ENCODE measurements at places on chromosomes 2 and 18.

GRCh38 chr2:155145758-155146229 is 447.3 kb downstream of the KCNJ3 start:
- DNase-seq, result no peak

DNA sequence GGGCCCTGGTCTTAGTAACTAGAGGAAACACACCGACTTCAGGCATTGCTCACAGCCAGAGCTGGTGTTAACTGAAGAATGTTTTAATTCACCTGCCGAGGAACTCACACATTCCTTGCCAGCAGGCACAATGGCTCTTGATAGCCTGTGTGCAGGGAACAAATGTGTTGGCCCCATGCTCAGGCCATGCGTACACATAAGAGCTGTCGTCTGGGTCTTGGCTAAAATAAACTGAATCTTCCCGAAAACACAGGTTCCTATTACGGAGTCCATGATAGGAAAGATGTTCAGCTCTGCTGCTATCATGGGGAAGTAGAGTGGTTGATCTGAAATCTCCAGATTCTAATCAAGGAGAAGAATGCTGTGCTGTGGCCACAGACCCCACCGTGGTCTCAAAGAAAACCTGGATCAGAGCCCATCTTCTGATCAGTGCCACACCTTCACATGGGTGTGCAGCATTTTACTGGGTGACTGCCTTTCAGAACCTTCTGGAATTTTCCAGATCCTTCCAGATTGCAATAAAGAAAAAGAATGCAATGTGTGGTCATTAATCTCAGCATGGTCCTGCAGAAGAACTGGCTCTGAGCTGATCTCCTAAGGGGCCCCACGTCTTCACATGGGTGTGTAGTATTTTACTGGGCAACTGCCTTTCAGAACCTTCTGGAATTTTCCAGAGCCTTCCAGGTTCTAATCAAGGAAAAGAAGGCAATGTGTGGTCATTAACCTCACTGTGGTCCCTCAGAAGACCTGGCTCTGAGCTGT is 17.2 kb downstream of the MBP start:
- no peak for DNase-seq

DNA sequence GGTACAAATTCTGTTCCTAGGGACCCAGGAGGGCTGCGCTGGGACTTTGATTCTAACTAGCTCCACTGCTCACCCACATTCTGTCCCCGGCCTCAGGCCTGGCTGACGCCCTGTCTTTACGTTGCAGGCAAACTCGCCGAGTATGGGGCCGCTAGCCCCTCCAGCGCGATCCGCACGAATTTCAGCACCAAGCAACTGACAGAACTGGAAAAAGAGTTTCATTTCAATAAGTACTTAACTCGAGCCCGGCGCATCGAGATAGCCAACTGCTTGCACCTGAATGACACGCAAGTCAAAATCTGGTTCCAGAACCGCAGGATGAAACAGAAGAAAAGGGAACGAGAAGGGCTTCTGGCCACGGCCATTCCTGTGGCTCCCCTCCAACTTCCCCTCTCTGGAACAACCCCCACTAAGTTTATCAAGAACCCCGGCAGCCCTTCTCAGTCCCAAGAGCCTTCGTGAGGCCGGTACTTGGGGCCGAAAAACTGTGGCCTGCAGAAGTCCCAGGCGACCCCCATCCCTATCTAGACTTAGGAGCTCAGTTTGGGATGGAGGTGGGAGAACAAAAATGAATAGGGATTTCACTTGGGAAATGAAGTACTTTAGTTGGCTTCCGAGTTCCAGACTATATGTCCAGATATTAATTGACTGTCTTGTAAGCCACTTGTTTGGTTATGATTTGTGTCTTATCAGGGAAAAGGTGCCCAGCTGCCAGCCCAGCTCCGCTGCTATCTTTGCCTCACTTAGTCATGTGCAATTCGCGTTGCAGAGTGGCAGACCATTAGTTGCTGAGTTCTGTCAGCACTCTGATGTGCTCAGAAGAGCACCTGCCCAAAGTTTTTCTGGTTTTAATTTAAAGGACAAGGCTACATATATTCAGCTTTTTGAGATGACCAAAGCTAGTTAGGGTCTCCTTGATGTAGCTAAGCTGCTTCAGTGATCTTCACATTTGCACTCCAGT is 1.5 kb downstream of the HOXD1 start:
- DNase-seq, result no peak

- no peak for DNase-seq
Measured at GRCh38 chr2:62055724-62056336, 140.1 kb upstream of the B3GNT2 start.

DNA sequence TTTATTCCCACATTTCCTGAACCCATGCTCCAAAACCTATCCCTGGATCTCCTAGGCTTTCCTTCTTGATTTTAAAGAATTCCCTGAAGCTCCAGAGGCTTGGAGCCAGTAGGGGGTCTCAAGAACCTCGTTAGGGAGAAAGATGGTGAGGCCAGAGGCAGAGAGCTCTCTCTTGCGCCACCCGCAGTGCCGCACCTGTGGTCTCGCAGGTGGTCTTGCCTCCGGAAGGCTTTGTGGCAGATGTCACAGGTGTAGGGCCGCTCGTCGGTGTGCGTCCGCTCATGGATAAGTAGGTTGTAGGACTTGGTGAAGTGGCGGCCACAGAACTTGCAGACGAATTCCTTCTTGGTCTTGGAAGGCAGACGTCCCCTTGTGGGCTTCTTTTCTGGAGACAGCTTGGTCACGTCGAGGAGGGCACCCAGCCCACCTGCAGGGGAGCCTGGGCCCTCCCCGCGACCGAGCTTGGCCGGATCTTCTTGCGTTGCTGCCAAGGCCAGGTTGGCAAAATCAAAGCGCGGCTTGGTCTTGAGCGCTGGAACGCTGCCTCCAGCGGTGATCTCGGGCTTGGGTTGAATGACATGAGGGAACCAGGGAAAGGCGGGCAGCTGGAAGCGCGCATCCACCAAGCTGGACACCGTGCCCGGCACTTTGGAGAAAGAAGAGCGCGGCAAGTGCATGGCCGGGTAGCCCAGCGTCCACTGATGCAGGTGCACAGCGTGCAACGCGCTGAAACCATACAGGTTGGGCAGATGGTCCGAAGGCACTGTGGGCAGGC is 5.3 kb downstream of the OSR1 start:
- no peak for DNase-seq

- DNase-seq, result no peak
Measured at GRCh38 chr18:46588971-46589660, 67.9 kb downstream of the LOXHD1 start.

- peak; percentile 24 for DNase-seq
Measured at GRCh38 chr2:60880643-60881046, 729 bp upstream of the REL start.

DNA sequence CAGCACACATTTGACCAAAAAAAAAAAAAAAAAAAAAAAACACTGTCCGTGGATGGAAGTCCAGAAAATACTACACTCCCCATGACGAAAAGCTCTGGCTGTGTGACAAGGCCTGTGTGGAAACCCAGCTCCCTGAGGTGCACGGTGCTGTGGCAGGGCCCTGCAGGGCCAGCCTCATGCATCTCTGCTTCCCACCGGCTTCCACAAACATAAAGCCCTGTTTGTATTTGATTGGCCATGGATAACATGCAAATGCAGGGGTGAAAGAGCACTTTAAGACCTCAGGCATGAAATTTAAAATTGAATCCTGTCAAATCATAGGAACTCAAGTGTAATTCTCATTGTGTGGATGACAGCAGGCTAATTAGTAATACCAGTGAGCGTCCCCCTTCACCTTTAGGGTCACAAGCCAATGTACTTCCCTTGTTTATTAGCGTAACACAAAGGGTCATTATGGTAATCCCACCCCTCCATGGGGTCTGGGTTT is 757.2 kb downstream of the GALR1 start:
- no peak for DNase-seq

DNA sequence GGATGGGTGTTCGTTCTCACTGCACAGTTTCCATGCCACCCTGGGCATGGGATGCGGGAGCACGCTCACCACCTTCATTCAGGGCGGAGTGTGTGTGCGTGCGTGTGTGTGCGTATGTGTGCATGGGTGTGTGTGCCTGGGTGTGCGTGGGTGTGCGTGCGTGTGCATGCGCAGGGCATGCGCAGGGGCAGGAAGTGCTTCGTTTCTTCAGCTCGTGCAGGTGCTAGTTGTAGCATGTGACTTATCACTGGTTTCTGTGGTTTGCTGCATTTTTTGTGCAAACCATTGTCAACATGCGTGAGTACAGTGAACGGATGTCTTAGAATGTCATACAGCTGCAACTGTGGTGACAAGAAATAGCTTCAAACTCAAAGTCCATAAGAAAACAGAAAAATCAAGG is 179.5 kb downstream of the PTGR3 start:
- DNase-seq, result no peak

DNA sequence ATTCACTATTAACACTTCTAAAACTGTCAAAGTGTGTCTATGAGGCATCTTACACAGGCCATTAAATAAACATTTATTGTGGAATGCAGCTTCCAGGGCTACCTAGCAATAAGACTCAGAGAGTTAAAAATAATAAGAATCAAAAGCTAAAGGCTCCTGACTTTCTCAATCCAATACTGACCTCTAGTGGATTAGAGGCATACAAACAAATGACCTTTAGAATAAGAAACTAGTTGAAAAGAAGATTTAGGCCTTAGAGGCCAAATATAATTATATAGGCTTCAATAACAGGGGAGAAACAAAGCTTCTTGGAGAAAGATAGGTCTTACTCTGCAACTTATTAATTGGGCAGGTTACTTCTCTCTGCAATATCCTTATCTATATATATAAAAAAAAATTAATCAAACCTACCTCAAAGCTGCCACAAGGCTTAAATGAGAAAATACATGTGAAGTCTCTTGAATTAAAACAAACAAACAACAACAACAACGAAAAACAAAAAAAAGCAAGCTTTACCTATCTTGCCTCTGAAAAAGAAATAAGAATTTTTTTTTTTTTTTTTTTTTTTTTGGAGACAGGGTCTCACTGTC is 246.1 kb downstream of the EXOC6B start:
- DNase-seq, result peak; percentile 32

Data from HTR-8/SVneo (cell line).